ENCODE measurements at places on chromosomes 12 and 14.

- DNase-seq = no peak
Measured at GRCh38 chr12:12720052-12720451, 2.9 kb downstream of the CDKN1B start.

DNA sequence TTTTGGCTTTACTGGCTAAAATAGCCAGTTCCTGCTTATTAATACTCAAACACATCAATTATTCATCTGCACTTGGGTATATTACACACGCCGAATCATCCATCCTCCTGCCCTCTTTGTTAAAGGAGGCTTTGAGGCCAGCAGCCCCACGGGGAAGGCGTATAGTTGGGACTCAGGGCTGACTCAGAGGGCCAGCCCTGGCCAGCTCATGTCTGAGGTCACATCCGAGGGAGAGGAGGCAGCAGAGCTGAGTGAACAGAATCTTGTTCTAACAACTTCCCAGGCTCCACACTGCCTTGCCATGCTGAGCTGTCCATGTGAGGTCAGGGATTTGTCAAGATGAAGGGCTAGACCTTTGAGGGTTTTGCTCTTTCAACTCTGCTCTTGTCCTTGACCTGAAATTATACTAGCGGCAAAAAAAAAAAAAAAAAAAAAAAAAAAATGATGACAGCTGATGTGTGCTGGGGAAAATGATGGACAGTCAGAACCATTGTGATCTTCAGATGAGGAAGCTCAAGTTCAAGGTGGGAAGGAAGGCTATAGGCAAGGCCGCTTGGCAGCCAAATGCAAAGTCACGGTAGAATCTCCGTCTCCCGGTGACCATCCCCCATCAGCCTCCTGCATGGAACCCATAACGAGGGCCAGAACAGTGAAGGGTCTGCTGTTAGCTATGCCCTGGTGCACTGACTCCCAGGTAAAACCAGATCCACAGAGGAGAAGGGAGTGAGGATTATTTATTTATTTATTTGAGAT lies 12.5 kb upstream of the MARK3 start:
- no peak for DNase-seq

GRCh38 chr12:79887890-79888289 lies 47.0 kb downstream of the PPP1R12A start:
- DNase-seq = no peak

- DNase-seq = no peak
Measured at GRCh38 chr14:33925235-33925634, 25.6 kb downstream of the EGLN3 start.

GRCh38 chr14:56806760-56807159 lies 3.5 kb downstream of the OTX2 start:
- no peak for DNase-seq

- DNase-seq = no peak
Measured at GRCh38 chr12:125218952-125219351, 153.7 kb downstream of the AACS start.

- DNase-seq = no peak
Measured at GRCh38 chr12:101940400-101940950, 63.1 kb downstream of the DRAM1 start.

DNA sequence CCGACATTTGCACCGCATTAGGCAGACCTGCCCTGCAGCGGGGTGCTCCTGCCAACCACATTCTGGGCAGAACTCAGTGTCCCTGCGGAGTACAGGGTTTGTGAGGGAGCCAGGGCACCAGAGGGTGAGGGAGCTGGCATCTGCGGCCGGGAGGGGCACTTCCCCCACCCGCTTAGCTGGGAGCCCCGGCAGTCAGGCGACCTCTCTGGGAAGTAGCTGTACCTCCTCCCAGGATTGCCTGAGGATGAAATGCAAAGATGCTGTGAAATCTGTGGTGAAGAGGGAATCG lies 58.6 kb downstream of the ANKRD9 start:
- no peak for DNase-seq

DNA sequence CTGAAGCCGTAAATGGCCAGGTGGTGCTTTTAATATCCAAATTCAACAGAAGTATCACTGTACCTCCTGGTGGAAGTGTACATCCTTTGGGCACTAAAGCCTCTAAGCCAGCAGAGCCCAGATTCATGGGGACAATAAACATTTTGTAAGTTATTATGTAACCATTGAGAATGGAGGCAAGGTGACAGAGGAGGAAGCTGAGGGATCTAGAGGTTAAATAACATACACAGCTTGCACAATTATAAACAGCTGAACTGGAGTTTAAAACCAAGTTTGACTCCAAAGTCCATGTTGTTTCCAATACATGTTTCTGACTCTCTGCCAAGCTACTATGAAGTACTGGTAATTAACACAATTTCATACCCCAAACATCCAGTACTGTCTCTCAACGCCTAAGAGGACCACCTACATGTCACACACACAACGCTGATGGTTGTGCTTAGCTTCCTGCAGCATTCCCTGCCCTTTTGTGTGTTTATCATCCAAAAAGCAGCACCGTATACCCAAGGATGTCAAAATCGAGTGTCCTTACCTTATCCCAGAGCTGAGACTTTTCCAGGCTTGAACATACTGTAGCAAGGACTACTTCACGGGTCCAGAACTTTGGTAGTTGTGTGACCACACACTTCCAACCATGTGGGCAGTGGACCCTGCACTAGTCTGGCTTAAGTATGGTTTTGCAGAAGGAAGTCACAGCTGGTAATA lies 41.3 kb downstream of the EGLN3 start:
- no peak for DNase-seq

DNA sequence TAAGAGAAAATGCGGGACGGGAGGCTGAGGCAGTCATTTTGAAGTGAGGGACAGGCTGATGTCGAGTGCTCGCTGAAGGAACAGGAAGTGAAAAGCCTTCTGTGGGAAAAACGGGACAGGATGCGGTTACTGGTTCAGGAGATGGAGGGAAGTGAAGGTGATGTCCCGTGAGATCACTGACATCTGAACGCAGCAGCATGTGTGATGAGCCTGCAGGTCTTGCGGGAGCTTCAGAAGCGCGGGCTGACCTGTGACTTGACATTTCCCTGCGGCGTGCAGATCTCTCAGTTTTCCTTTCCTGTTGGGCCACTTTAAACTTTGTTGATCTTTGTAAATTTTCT lies 77.8 kb downstream of the DDX51 start:
- DNase-seq = no peak

DNA sequence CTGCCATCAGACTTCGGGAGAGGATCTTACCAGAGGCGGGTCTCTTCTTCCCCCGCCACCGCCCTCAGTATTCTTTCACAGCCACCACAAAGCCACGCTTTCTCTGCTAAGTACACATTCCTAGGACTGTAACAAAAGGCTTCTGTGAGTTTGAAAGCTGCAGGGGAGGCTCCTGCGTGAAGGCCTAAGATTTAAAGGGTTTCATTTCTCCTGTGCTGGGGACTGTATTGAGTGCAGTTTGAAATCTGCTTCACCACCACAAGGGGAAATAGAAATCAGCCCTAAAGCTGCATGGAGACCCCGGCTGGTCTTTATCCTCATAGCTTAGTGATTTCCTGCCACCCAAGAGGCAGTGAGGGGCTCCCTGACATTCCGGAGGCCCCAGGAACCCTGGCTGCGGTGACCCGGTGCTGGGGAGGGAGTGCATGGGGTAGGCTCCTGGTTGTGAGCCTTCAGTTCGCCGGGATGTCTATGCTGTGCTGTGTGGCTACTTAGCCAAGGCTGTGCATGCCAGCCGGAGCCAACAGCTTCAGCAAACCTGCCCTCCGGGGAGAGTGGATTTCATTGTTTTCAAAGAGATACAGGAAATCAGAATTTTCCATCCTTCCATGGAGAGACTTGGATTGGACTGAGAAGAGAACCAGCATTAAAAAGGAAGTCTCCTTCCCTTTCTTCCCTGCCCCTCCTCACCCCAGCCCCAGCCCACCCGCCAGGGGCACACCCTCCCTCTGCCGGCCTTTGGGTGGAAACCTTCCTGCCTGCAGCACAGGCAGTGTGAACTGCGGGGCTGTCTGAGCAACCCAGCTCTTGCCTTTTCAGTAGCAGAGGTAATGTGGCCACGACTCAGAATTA lies 163.3 kb downstream of the ETV6 start:
- no peak for DNase-seq
